Aorta (tissue), 5 donors: ENCODE measurements at places on chromosomes 3 and 15. TPM values are rescaled to one million over a fixed set of nuclear protein-coding genes. Genes with fewer than 3 reads are reported as not detected.
A peak's percentile ranks its signal among the peaks of the same experiment; 100 is the strongest.

DNA sequence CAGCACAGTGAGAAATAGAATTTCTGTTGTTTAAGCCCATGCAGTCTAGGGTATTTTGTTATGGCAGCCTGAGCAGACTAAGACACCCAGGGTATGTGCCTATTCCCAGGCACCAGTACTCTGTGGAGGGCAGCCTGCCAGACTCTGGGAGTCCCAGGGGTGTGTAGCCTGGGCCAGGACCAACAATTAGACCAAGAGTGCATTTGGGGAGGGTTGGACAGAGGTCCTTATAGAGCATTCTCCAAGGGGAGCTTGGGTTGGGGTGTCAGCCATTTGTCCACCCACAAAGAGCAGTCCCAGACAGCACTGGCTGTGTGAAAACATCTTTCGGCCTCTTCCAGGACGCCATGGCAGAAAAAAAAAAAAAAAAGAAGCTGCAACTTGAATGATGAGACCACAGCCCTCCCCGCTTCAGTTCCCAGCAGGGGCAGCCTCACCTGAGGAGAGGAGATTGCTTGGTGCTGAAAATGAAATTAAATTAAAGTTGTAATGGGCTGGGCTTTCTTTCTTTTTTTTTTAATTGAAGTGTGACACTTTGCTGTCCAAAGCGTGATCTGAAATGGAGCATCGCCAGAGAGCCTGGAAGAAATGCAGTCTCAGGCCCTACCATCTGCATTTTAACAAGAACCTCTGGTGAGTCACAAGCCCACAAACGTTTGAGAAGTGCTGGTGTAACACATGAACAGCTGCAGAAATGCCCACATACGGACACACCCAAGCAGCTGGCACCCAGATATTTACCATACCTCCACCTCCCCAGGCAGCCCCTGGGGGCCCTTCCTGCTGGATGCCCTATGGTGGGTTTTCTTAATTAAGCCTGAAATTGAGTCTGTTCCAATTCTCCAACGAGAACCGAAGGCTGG, 21.3 kb upstream of the CAV3 start:
- no peak for DNase-seq

The CLRN1 gene
- not detected for total RNA-seq

The PLA2G4D gene
- not detected for total RNA-seq

DNA sequence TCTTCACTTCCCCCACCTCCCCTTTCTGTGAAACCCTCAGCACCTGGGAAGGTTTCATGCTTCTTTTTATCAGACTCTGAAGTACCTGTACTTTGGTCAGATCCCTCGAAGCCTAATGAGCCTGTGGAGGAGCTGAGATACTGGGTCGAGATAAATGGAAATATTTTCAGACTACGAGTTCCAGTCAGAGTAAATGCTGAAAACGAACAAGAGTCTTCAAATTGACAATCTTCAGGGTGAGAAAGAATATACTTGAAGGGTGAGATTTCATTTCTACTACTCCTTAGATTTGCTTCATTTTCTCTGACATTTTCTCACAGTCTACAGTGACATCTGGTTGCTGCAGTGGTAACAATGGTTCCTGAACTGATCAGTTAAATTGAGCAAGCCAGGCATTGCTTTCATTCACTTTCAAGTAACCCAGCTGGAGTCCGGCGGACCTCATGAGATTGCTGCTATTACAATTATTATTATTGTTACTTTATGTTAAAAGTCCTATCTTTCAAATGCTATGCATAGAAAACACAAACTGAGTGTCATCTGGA, 337.2 kb downstream of the VGLL3 start:
- DNase-seq = no peak

GRCh38 chr15:97692301-97693015, 268.0 kb upstream of the ARRDC4 start:
- DNase-seq = no peak

- DNase-seq = no peak
Measured at GRCh38 chr15:29480278-29480677, 210.7 kb upstream of the NSMCE3 start.

DNA sequence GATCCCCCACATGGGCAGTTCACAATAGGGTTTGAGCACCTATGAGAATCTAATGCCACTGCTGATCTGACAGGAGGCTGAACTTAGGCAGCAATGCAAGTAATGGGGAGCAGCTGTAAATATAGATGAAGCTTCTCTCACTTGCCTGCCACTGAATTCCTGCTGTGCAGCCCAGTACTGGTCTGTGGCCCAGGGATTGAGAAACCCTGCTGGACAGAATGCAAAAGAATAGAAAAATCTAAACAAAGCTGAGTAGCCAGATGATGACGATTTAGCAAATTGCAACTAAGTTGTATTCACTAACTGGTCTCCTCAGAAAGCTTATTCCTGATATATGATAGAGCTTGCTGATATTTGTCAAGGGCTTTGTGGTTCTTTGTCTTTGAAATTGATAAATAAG, 34.3 kb upstream of the APH1B start:
- peak; percentile 55 for DNase-seq

DNA sequence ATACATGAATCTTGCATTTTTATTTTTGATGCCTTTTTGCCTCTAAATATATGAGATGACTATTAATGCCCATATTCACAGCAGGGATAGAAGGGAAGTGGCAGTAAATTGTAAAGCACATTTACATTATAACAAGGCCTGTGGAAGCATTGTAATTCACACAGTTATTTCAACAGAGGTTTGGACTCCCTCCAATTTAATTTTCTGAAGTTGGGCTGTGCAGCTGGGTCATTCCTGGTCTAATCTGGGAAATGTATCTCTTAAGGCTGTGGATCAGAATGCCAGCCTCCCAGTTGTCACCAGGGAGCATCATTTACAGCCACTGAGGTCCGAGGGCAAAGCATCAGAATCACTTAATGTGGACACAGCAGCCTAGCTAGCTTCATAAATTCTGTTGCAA, 434.5 kb downstream of the MFSD1 start:
- DNase-seq = no peak

DNA sequence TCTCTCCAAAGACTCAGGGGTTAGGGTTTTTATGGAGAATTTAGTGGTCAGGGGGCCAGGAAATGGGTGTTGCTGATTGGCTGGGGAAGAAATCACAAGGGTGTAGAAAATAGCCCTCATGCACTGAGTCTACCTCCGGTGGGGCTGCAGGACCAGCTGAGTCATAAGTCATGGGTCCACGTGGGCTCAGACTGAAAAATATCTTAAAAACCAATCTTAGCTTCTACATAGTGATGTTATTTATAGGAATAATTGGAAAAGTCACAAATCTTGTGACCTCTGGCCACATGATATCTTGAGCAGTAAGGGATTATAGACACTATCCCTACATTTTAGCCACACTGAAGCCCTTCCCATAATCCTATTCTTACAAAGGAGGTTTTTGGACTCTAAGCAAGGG, 224.0 kb downstream of the DPH6 start:
- DNase-seq = no peak

- DNase-seq = no peak
Measured at GRCh38 chr3:8979262-8979661, 16.0 kb upstream of the RAD18 start.

GRCh38 chr3:188389711-188390342, 235.9 kb downstream of the LPP start:
- no peak for DNase-seq

The LRRC2 gene
- total RNA-seq = 0.78 TPM

DNA sequence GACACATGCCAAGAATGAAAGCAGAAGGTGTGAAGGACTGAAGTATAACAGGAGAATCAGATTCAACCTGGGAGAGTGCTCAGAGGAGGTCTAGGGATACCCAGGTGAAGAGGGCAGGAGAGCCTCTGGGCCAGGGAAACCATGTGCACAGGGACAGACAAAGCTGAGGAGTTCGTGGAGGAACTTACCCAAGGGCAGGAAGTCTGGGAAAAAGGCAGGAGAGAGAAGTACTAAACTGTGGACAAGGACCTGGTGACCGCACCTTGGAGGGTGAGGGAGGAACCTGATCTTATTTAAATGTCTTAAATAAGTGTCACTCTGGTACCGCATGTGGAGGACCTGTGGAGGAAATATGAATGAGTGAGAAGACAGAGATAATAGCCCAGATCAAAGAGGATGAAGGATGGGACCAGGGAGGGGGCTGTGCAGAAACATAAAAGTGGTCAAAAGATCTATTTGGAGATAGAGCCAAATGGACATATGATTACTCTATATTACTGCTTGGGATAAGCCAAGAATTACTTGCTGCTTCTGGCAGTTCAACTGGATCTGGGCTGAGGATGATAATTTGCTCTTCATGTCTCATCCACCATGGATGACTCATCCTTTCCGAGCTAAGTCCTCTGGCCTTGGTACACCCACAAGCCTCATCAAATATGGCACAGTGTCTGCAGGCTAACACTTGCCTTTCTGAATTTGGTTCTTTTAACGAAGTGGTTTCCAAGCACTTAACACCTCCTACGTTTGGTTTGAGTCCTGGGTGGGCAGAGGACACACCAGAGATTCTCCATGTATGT, 116.9 kb upstream of the NMNAT3 start:
- no peak for DNase-seq

DNA sequence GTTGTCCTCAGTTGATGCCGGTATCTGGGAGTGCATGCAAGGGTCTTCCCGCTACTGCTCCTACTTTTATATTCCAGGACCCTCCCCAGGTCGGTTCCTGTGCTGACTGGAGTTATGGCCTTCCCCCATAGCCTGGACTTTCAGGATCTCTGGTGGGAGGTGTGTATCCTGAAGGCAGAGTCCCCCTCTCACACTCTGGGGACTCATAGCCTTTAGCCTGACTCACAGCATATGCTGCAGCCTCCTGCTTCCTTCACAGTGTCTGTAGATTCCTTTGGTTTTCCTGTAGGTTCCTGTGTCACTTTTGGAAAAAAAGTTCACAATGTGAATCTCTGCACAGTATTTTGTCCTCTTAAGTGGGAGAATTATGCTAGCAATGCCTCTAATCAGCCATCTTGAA, 180.6 kb upstream of the RBMS3 start:
- DNase-seq = no peak

DNA sequence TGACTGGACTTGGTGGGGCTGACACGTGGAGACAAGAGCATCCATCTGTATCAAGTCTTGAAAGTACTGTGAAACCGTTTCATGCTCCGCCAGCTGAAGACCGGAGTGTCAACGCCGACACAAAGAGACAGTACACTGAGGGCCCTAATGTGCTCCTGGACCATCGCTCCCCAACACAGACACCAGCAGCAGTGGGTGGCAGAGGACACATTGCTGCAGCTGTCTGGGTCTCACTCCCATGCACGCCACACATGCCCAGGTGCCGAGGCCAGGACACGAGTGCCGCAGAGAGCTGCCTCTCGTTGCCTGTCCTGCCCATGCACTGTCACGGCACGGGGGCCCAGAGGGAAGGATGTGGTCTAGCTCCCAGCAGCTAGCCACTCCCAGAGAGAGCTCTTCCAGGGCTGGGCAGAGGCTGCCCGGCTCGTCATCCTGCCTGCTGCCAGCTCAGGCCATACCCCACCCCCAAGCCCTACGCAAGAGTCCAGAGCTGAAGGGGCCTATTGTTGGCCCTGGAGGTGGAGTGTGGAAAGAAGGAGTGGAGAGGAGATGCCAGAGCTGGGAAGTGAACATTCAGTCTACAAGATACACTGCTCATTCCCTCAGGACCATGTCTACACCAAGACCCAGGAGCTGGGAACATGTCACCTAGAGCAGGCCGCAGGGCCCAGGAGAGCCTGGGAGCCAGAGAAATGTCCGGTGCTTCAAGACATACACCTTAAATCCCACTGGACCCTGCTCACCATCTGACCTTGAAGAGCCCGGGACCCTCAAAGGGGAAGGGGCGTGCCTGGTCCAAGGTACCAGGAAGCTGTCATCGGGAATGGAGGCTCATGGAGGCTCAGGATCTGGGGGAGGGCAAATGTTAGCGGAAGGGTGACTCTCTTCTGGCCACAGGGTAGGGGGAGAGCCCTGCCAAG, 7.7 kb downstream of the TNK2 start:
- peak; percentile 90 for DNase-seq

The GOLGA8G gene
- not detected for total RNA-seq

GRCh38 chr3:177743173-177743890, 546.0 kb upstream of the TBL1XR1 start:
- no peak for DNase-seq

GRCh38 chr3:148211725-148212124, 486.0 kb upstream of the AGTR1 start:
- DNase-seq = no peak

- DNase-seq = no peak
Measured at GRCh38 chr3:186319945-186320344, 42.1 kb downstream of the DGKG start.

GRCh38 chr15:99485153-99485961, 80.4 kb upstream of the MEF2A start:
- DNase-seq = no peak

DNA sequence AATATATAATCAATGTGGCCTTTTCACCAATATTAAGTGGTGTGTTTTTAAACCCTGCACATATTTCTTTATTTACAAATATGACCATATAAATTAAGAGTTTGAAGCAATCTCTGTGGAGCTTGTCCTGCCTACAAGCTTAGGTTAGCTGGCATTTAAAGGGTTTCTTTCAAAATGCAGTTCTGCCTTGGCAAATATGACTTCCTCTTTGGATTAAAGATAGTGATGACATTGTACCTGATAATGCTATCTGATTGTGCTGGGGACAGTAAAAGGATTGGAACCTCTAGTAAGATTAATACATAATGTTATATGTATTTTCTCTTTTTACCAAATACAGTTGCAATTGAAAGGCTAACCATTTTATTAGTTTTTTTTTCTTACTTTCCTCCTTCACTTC, 249.1 kb downstream of the OTOL1 start:
- DNase-seq = no peak

DNA sequence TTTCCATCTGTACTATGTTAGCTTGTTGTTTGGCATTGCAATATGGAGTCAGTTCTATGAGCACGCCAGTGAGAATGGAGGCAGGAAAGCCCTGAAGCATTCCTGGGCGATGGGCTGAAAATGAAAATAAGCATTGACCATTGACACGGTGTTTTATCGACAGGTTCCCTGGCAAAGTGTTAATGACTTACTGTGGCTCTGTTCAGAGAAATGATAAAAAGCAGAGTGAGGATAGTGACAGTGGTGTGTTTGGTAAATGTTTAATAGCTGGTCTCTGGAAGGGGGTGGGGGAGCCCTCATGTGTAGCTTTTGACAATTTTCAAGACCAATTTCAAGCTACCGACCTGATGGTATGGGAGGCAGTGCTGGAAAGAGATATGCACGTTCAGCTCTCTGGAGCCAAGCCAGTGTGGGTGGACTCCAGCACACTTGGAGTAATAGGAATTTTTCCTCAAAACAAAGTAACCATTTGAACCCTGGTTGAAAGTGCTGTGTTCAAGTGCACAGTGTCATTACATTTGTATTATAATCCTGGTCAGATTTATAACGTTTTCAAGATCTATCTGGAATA, 341.7 kb upstream of the ROBO2 start:
- no peak for DNase-seq
